ENCODE measurements at places on chromosomes 3 and 15.

DNA sequence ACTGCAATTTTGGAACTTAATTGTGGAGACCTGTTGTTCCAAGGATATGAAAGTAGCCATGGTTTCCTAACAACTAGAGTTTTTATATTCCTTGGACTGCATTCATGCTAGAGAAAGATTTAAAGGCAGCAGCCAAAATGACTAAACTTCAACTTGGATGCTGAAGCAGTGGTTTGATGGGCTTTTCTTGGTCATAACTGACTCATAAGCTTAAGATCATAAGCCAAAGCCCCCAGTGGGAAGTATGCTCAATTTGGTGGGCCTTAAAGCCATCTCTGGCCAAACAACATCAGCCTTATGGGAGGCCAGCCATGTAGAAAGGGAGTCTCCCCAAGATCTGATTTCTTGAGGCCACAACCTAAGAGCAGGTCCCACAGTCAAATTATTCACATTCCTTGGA lies 80.2 kb downstream of the ZNF280D start:
- no peak for DNase-seq

DNA sequence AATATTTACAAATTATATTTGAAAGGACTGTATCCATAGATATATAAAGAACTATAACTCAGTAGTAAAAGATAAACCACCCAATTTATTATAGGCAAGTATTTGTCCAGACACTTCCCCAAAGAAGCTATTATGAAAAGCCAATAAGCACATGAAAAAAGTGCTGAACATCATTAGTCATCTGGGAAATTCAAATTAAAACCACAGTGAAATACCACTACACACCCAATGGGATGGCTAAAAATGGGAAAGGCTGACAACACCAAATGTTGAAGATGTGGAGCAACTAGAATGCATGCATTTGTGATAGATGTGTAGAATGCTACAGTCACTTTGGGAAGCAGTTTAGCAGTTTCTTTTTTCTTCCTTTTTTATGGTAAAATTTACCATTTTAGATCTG lies 147.0 kb downstream of the PDE8A start:
- DNase-seq: no peak

DNA sequence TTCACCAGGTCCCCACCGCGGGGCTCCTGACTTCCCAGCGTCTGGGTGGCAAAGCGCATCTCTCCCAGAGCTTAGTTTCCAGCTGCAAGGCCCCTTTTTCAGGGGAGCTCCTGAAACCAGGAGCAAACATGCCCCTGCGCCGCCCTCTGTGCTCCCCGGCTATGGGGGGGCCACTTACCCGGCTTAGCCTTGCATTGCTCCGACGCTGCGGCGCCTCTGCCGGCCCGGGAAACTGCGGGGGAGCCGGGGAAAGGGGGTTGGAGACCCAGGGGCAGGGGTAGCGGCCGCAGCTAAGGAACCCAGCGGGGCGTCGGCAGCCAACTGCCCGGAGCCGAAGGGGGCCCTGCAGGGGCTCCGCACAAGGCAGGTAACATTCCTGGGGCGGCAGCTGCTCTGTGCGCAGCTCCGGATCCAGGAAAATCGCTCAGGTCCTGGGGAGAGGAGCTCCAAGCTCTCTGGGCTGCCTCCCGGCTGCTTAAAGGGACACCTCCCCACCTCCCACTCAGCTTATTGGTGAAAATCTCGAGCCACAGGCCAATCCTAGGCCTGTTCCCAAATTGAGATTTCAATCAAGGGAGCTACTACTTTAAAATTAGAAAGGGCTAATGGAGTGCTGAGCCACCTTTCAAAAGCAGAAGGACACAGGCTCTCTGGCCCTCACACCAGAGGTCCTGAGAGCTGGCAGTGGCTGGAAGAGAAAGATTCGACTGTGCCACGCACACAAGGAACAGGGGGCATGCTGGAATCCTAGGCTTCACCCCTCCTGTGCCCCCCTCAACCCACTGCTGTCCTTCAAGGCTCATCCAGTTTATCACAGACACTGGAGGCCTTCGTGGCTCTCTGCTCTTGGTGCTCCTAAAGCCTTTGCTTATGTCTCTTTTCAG lies 42.7 kb upstream of the PRICKLE2 start:
- peak; percentile 45 for DNase-seq

- no peak for DNase-seq
Measured at GRCh38 chr3:15405448-15406050, 21.8 kb downstream of the METTL6 start.

DNA sequence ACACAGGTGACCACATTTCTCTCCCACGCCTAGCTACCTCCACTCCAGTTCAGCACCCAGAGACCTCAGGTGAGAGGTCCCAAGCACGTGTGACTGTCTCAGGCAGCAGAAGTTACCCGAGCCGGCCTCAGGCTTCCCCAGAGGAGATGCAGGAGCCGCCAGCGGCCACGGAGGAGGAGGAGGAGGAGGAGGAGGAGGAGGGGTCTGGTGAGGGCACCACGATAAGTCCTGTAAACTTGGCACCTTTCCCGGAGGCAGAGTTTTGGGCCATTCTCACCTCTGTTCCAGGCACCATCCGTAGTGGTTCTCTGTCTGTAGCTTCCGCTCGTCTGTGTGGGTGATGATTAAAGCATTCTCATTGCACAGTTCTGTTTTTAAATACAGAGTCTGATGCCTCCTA lies 56.1 kb downstream of the CCK start:
- DNase-seq: no peak
